ENCODE measurements at places on chromosomes 11 and 22.

DNA sequence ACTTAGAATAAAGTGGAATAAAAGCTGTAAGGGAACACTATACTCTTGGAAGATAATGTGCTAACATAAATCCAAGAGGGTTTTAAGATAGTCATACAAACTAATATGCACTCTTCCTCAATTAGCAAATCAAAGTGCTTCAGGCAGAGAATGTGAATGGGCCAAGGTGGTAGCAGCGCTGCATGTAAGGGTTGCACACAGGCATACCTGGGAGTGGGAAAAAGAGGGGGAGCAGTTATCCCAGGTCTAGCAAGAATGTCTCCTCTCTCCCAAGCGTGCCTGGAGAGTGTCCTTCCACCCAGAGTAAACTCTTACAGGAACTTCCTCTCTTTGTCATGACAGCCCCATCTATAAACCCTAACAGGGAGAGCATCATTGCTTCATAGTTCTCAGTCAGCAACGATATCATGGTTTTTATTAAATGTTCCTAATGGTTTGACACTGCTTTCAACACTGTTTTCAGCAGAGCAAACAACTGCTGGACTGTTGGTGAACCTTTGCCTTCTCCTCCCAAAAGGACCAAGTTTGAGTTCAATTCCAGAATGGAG, 61.6 kb downstream of the SYTL2 start:
- DNase-seq = no peak

GRCh38 chr22:47193606-47194329, 431.3 kb downstream of the TBC1D22A start:
- DNase-seq = no peak

- DNase-seq = no peak
Measured at GRCh38 chr11:113647856-113648255, 58.3 kb downstream of the TMPRSS5 start.

DNA sequence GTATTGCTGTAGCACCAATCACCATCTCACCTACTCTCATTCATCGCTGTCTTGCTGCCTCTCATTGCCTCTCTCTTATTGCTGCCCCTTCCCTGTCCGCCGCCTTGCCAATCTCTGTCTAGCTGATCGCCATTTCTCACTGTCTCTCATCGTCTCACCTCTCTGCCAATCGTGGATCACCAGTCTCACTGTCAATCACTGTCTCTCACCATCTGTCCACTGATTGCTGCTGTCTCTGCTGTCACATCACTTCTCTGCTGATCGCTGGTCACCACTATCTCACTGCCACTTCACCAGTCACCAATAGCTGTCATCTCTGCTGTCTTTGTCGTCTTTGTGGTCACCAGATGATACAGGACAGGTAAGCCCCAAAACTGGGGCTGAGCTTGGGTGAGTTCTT, 20.6 kb upstream of the RNASEH2C start:
- DNase-seq = no peak

GRCh38 chr11:85945788-85946187, 90.6 kb downstream of the CCDC83 start:
- no peak for DNase-seq

GRCh38 chr11:121253951-121254350, 38.6 kb upstream of the SC5D start:
- DNase-seq = no peak

GRCh38 chr11:64809781-64810241, 540 bp downstream of the MEN1 start:
- DNase-seq = no peak

DNA sequence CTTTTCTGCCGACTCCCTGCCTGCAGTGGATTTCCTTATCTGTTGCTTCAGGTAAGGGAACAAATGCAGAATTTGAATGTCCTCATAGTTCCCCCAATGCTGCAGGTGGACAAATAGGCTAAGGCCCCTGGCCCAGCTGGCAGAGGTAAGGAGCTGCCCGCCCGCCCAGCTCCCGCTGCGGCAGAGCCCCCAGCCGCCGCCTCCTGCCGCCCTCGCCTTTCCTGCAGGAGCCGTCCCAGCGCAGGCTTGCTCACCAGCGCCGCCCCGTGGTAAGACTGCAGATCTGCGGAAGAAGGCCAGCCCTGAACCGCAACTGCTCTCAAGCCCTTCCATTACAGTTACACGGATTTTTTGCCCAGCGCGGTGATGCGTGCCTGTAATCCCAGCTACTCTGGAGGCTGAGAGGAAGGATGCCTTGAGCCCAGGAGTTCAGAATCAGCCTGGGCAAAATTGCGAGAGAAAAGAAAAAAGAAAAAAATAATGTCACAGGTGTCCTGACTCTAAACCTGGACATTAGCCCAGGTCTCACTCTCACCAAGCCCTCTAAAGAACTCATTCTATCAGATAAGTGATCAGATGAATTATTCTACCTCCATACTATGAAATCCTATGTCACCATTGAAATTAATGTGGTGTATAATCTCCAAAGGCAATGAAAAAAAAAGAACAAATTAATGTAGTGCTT, 51.2 kb upstream of the EMID1 start:
- peak; percentile 29 for DNase-seq

DNA sequence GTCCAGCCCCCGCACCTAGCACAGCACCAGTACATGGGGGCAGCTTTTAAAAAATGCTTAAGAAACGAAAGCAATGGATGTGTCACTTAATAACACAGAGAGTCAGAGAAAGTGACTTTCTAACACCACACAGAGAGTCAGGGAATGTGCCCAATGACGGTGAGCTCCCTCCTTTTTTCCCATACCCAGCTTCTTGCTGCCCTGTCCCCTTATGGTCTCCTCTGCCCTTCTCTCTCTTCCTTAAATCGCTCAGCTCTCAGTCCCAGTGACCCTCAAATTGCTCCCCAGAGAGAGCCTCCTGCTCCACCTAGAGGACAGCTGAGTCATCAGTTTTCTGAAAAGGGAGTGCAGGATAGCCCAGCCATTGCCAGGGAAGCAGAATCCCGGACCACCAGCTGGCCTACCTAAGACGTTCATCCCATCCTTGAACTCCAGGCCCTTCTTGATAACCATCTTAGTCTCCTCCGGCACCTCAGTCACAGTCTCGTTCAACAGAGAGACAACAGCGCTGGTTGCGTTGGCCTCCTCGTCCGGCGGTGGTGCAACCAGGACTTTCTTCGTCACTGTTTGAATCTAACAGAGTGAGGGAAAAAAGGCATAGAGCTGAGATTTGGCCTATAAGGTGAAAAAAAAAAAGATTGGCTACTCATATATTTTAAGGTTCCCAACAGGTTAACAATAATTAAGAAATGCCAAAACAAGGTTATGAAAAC, 113.5 kb downstream of the SLC1A2 start:
- no peak for DNase-seq

- DNase-seq = no peak
Measured at GRCh38 chr22:37172266-37173245, 15.5 kb downstream of the C1QTNF6 start.

GRCh38 chr11:121241343-121242211, 51.0 kb upstream of the SC5D start:
- no peak for DNase-seq

GRCh38 chr11:66717925-66718319, 11.1 kb downstream of the SPTBN2 start:
- peak; percentile 25 for DNase-seq

- DNase-seq = no peak
Measured at GRCh38 chr11:100203789-100204188, 483.3 kb upstream of the ARHGAP42 start.

GRCh38 chr22:26579331-26579886, 10.5 kb downstream of the TPST2 start:
- no peak for DNase-seq

DNA sequence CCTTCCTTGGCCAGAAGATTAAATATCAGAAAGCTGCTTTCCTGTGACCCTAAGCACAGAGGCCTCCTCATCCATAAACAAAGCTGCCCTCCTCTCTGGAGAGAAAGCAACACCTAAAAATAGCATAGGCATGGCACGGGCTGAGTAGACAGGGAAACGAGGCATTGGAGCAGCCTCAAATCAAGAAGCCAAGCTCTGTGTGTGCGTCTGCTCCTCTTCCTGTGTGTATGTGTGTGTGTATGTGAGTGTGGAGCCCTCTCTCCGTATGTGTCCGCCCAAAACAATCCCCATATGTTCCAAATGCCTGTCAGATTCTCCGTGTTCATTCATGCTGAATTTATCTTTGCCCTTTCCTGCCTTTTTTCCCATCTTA, 24.0 kb downstream of the KCNJ5 start:
- DNase-seq = no peak

DNA sequence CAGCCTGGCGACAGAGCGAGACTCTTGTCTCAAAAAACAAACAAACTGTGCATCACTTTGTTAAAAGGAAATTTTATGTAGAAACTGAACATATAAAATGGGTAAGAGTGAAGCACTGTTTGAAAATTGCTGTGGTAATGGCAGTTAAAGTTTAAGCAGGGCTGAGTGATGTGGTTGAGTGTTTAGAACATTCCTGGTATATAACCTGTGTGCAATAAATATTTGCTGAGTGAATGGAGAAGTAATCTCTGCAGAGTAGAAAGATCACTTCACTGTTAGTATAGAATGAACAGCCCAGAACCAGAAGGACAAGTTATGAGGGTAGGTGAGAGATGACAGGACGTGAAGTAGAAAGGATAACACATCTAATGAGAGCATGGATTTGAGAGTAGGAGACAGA, 27.3 kb downstream of the CECR2 start:
- no peak for DNase-seq

- DNase-seq = no peak
Measured at GRCh38 chr11:7600205-7600775, 73.0 kb downstream of the CYB5R2 start.

DNA sequence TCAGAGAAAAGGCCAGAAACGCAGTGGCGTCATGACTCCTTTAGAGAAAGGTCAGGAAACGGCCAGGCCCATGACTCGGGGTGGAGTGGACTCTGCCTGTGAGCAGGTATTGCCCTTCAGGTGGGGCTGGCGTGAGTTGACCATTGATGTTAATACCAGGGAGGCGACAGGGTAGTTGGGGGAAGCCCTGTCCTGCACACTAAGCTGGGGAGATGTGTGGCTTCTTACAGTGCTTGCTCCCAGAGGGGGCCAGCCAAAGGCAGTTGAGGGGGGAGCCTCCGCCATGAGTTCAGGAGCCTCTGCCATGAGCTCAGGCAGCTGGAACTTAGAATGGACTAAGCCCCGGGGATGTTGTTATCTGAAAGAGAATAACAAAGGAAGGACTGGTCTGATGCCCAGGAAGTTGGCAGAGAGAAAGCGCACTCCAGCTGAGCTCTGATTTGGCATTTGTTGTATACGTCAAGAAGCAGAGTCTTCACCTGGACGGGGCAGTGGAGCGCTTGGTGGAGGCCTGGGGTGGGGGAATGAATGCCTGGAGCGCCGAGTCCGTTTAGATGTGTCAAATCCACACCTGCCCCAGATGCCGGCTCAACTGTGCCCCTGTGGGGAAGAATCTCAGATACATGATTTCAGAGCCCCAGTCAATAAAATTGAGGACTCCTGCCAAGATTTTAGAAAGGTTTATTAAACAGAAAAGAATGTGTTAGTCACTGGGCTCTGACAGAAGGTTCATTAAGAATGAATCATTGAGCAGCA, 222.5 kb downstream of the TBC1D22A start:
- no peak for DNase-seq

Measured in cerebellar nuclear complex (tissue), 1 donor.